ENCODE measurements at places on chromosomes 5 and 9.

- no peak for DNase-seq
These were observed 120.5 kb downstream of the GADD45G start for GRCh38 chr9:89725271-89725670.

DNA sequence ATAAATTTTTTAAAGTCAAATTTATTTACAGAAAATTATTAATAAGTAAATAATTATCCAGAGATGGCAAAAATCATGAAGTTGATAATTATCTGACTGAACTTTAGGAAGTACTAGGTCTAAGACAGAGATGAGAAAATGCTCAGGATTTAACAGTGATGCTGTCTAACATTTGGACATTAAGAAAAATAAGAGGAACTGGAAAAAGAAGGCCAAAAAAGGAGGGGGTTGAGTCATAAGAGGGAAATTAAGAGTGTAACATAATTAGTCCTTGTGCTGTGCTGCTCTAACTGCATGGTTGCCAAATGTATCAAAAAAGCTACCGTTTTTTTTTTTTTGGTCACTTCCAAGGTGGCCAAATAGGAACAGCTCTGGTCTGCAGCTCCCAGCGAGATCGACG, 35.4 kb upstream of the TUT7 start:
- no peak for DNase-seq

DNA sequence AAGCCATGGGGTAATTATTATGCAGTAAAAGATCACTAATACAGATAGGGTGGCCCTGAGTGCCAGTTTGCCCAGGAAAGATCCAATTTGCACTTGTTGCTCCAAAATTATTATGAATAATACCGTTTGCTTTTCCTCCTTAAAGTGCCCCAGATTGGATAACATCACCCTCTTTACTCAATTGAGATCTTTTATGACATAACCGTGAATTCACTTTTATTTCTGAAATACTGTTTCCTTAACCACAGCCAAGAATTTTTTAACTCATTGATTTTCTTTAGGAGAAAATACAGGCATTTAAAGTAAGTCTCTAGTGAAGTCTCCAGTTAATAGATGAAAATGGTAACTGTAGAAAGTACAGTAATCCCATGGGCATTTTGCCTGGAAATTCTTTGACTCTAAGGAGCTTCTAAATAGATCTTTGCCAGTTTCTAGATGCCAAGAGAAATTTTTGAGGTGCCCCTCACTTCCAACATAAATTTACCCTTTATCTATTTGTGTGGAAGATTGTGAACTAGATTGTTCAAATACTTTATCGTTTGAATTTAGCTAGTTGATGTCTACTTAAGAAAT, 99.2 kb downstream of the UHRF2 start:
- DNase-seq, result no peak

DNA sequence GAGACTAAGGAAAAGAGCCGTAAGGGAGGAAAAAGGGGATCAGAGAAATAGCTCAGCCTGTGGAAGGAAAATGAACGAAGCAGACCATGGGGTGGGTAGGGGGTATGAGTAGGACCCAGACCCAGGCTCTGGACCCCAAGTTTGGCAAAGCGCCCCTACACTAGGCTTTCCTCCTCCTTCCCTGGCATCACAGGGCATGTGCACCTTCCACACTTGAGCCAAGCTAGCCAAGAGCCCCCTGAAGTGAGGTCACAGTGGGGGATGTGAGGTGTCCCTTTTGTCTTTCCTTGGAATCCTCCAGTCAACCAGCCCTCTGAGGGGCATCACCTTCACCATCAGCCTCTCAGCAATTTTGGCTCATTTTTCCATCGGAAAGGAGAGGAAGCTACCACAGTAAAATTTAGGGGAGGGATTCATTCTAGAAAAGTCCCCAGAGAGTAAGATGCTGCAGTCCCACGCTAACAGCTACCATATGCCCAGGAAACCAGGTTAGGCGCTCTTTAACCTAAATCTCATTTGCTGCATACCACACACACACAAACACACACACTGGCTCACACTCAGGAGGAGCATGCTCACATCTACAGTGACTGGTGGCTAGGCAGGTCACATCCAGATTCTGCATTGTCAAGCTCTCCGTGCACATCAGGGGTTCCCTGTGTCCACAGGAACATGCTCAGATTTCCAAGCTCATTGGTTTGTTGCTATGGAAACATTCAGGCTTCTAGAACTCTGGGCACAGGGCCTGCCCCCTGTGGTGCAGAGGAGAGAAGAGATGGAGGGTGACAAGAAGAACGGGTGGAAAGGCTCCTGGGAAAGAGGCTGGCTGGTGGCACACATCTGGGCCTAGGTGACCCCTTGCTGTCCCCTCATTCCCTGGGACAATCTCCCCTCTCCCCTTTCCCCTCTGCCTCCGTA, 9.9 kb downstream of the REEP2 start:
- peak; percentile 39 for DNase-seq

- no peak for DNase-seq
These were observed 20.5 kb upstream of the NDFIP1 start for GRCh38 chr5:142087920-142088679.

- DNase-seq, result peak; percentile 27
These were observed 2.8 kb downstream of the GRHPR start for GRCh38 chr9:37425298-37425752.

DNA sequence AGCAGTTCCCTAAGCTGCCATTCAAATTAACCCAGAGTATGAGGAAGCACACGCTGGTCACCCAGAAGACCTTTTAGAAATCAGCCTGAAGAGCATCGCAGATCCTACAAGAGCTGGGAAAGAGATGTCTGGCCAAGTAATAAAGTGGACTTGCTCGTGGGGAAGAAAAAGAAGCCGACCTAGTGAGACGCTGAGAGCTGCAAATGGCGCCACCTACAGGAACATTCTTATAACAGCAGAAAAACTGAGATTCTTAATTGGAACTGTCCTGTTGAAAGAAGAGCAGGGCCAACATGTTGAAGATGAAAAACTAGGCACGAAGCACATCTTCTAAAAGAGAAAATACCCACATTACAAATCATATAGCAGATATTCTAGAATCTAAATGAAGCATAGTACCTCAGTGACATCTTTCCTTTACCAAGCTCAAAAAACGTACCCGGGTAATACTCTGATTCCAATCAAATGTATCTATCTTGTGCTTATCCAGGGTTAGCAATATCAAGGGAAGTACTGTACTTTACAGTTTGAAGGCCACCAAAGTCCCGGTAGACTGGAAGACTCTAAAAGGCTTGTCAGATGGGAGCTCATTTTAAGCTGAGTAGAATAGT, 3.9 kb upstream of the GNAQ start:
- peak; percentile 88 for DNase-seq

- DNase-seq, result no peak
These were observed 24.0 kb downstream of the RANBP17 start for GRCh38 chr5:170885809-170886208.

GRCh38 chr9:112361601-112362000, 18.3 kb upstream of the HSDL2 start:
- DNase-seq, result peak; percentile 70

GRCh38 chr9:120465685-120466407, 114.1 kb downstream of the CDK5RAP2 start:
- no peak for DNase-seq

DNA sequence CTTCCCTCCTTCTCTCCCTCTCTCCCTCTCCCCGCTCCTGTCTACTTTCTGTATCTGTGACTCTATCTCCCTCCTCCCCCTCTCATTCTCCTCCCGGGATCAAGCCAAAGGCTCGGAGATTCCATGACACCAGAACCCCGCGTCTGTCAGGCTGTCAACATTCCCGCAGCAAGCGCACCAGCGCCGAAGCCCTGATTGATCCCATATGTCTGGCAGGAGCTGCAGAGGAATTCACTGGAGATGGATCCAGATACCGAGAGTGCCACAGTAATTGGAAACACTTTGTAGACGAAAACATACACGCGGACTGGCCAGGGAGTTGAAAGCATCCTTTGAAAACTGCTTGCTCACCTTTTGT, 300 bp upstream of the SVEP1 start:
- DNase-seq, result peak; percentile 66

GRCh38 chr5:165525271-165525670, 2019.9 kb downstream of the MAT2B start:
- DNase-seq, result peak; percentile 90

DNA sequence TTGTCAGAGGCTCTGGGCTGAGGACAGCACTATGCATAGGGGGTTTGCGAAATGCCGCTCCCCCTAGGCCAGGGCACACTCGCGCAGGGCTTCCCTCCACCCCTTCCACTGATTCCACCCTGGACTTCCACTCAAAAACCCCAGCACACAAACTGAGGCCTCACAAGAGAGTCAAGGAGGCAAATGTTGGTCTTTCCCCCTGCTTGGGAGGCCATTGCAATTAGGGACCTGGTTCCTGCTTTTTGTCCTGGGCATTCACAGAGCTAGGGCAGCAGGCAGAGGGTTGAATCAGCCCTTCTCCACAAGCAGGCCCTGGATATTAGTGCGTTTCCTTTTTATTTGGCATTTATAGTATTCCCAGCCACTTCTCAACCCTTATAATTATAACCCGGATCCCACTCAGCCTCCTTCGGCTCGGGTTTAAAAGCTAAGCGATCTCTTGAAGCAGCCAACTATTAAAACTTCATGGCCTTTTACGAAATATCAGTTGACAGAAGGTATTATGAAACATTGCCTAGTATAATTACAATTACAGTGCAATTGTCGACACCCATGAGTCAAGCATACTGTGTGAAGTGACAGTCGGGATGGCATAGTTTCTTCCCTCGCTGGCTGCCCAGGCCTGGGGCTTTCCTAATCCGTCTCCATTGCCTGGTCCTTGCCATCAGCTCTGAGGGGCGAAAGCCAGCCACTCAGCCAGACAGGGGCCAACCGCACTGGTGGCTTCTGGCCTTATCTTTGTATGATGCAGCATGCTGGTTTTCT, 285.5 kb upstream of the MAP3K1 start:
- DNase-seq, result no peak

DNA sequence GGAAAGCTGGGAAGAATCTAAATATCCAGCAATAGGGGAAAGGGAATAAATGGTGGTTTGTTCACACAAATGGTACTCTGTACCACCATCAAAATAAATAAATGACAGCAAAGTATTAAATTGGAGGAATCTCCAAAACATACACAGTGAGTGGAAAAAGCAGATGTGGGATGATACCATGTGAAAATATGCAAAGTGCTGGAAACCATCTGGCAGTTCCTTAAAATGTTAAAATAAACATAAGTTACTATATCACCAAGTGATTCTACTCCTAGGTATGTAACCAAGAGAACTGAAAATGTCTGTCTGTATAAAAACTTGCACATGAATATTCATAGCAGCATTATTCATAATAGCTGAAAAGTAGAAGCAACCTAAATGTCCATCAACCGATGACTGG, 41.9 kb upstream of the TEX48 start:
- DNase-seq, result peak; percentile 81

DNA sequence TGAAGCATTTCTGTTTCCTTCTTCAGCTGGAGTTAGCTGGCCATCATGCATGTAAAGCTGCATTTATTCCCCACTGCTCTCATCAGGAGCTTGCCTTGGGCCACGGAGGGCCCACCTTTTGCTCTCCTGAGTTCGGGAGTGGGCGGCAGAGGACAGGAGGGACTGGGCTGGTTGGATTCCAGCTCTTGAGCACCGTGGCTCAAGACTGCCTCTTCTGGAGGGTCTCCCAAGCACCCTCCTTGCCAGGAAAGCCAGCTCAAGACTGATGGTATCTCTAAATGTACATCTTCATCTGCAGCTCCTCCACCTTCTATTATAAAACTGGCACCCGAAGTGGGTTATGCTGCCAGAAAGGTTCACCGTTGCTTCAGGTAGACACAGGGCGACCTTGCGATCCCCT, 399.6 kb upstream of the IRX1 start:
- no peak for DNase-seq

DNA sequence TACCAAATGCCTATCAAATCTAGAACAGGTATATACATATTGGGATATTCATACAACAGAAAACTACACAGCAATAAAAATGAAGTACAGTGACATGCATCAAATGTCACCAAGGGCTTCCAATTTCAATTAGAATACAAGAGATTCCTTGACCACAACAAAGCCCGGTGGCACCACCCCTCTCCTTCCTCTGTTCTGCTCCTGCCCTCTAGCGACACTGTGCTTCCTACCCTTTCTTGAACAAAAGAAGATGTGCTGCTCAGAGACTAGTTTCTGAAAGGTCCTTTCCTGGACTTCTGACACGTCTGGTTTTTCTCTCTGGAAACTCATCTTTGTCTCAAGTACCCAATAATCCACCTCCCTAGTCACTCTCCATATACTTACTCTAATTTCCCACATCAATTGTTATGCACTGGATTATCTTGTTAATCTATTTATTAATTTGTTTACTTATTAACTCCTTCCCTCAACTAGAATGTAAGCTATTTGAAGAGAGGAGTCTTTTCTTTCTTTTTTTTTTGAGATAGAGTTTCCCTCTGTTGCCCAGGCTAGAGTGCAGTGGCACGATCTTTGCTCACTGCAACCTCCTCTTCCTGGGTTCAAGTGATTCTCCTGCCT, 70.4 kb upstream of the CTSV start:
- peak; percentile 10 for DNase-seq

GRCh38 chr9:38026840-38027527, 42.0 kb downstream of the SHB start:
- no peak for DNase-seq

- DNase-seq, result peak; percentile 92
These were observed 6.3 kb downstream of the SPTAN1 start for GRCh38 chr9:128558431-128559310.

- DNase-seq, result peak; percentile 90
These were observed 555.8 kb upstream of the CLINT1 start for GRCh38 chr5:158414780-158415179.

GRCh38 chr9:37528652-37529471, 43.1 kb downstream of the POLR1E start:
- DNase-seq, result peak; percentile 27

- no peak for DNase-seq
These were observed 60.5 kb upstream of the EDIL3 start for GRCh38 chr5:84445049-84445685.

DNA sequence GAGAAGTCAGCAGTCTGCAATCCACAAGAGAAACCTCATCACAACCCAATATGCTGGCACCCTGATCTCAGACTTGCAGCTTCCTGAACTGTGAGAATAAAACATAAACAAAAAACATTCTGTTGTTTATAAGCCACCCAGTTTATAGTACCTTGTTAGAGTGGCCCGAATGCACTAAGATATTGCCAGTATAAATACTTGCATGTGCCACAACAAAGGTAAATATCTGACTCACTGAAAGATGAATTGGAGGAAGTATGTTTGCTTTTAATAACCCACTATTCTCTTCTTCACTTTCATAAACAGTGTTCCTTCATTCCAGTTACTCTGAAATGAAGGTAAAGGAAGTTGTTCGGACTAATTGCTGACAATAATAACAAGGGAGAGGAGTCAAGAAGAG, 1163.4 kb upstream of the CDH6 start:
- no peak for DNase-seq
